ENCODE measurements at places on chromosomes 12 and 14.

DNA sequence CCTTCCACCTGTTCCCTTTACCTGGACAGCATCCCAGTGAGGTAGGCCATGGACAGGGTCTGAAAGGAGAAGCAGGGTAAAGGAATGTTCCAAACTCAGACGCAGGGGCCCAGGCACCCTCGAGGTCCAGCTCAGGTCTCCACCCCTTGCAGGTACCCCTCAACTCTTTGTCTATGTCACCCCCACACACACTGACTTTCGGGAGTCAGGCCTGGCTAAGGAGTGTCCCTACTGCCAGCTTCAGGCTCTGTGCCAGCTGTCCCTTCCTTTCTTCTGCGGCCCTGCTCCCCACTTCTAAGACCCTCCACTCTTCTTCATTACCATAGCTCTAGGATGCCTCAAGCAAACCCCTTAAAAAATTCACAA, 13.6 kb downstream of the FAIM2 start:
- DNase-seq = no peak

DNA sequence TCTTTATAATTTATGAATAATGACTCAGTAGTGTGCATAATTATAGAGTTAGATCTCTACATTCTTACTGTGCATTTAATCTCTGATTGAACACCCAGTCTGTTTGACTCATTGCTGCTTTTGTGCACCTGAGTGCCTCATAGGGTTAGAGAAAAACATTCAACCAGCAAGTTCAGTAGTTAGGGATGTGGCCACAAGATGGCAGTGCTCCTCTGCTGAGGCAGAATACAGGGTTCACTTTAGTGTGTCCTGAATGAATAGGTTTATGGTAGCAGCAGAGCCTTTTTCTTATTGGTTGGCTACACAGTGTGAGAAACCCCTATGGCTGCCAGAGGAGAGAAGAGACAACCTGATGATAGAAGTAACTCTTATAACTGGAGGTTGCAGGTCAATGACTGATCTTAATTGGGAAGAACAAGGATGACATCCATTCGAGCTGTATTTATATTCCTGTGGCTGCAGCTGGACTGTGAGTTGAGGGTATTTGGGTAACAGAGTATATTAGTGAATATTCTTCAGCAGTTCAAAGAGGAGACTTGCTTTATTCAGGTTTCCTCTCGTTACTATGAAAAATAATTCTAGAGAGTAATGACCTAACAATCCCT, 194.9 kb upstream of the OR4E1 start:
- DNase-seq = no peak

GRCh38 chr12:85747941-85748495, 88.2 kb downstream of the RASSF9 start:
- no peak for DNase-seq

- peak; percentile 69 for DNase-seq
These were observed 1765.0 kb upstream of the FLRT2 start for GRCh38 chr14:83764656-83765599.

DNA sequence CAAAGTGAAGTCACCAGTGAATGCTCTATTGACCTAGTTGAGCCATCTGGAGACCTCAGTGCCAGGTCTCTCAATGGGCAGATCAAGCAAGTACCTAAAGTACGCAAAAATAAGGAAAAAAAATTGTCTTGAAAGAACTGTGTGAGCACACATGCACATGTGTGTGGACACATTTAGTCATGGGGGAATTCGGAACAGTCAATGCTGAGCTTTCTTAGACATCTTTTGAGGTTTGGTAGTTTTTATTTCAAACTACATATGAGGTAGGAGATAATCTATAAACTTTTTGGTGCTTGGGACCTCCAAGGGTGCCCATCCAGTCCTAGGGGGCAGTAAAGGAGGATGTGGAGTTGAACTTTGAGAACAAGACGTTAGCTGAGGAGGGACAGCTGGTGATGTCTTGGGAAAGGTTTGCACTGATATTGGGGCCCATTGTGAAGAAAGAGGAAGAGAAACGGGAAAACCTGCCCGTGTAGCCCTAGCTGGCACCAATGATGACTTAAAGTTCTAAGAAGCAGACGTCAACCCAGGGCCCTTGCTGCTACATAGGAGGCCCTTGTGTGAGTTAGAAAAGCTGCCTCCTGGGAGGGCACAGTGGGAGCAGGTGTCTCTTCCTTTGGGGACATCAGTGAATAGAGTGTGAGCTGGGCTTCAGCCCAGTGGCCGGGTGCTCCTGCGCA, 124.4 kb downstream of the NT5DC3 start:
- DNase-seq = no peak

DNA sequence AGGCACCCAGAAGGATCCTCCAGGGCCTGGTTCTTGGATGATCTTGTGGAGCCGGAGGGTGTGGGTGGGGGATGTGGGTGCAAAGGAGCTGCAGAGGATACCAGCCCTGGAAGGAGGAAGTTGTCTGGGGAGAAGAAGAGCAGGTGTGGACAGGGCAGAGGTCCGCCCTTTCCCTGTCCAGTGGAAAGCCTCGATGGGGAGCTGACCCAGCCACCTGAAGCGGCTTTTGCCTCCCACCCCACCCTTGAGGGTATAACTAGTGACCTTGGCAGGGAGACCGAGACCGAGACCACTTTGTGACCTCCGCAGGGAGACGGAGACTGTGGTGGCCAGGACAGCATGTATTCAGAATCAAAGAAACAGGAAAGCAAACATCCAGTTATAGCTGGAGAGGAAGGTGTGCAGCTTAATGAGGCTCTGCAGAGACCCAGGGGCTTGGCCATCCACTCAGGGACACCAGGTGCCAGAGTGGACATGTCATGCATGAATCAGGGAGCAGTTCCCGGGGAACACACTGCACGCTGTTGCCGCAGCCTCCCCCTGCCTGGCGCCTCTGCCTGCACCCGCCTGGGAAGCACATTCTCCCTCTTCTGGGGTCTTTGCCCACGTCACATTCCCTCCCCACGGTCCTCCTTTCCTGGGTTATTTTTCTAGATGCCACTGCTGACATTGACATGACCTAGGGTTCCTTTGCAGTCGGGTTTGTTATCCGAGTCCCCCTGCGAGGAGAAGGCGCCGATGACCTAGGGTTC, 87.7 kb downstream of the ADGRD1 start:
- DNase-seq = no peak

DNA sequence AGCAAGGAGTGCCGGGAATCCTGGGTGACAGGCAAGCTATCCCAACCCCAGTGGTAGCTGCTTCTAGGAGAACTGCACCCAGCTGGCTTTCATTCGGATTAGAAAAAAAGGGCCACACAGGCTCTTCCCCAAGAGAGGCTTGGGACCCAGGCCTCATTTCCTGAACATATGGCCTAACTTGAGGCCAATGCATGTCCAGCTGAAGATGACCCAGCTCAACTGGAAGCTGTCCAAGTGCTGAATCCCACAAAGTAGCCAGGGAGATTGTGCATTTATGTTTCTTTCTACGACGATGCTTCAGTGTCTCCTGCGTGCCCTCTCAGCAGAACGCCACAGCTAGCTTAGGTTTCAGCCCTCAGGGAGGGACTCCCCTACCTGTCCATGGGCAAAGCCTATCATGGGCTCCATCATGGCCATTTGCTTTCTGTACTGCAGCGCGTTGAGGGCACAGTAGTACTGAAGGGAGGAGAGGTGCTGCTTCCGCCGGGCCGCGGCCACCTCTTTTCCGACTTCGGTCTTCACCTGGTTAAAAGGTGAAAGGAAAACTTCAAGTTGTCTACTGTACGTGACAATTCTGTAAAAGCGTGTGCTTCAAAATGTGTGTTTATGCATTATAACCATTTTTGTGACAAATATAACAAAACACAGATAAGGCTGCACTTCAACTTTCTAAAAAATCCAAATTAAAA, 29.1 kb downstream of the APPL2 start:
- DNase-seq = no peak

DNA sequence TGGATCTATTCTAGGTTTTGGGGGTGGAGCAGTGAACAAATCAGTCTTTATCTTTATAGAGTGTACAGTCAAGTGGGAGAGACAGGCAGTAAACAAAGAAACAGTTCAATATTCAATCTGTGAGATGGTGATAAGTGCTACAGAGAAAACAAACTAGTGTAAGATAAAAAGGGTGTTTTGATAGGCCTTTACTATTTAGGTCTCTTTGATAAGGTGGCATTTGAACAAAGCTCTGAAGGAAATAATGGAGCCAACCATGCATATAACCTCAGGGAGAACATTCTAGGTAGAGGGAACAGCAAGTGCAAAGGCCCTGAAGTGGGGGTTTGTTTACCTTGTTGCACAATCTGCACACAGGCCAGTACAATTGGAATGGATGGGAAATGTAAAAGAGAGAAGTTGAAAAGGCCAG, 47.3 kb downstream of the PTPN11 start:
- no peak for DNase-seq

- no peak for DNase-seq
These were observed 294.0 kb downstream of the PPFIA2 start for GRCh38 chr12:81465191-81465590.

- DNase-seq = no peak
These were observed 68.0 kb downstream of the WNK1 start for GRCh38 chr12:820336-820735.

DNA sequence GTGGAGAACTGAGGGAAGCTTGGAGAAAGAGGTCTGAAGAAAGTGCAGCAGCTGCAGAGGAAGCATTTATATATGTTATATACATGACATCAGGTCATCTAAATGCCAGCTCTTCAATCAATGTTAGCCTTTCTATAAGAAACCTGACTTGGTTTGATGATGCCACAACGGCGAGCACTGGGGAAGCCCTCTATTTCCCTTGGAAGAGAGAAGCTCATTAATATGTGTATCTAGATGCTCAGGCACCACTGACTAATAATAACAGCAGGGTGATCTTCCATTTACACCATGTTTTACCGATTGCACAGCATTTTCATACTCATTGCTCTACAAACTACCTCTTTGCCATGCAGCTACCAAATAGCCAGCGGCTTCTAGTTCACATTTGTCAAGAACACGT, 811 bp downstream of the ACYP1 start:
- DNase-seq = no peak

- no peak for DNase-seq
These were observed 35.4 kb downstream of the DMAC2L start for GRCh38 chr14:50347521-50347920.

GRCh38 chr14:62253911-62254310, 491.7 kb downstream of the SNAPC1 start:
- DNase-seq = no peak

- peak; percentile 61 for DNase-seq
These were observed 81.2 kb downstream of the COX16 start for GRCh38 chr14:70278281-70278680.

GRCh38 chr12:119207063-119207560, 28.4 kb downstream of the HSPB8 start:
- no peak for DNase-seq

DNA sequence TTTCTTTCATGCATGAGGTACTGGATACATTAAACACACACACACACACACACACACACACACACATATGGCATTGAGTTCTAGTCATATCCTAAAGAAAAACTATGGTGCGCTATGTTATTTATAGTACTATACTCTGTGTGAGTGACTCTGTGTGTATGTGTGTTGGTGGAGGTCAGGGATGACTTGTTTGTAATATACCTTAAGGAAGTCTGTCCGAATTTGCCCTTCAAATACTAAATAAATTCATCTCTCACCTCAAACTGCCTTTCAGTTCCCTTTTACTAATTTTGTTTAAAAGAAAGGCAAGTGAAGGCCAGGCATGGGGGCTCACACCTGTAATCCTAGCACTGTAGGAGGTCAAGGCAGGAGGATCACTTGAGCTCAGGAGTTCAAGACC, 2.1 kb upstream of the AKAP5 start:
- no peak for DNase-seq

GRCh38 chr14:64692986-64693809, 11.0 kb upstream of the PLEKHG3 start:
- DNase-seq = no peak

- no peak for DNase-seq
These were observed 1.4 kb upstream of the ANO4 start for GRCh38 chr12:100793182-100793581.

GRCh38 chr14:24613241-24613640, 3.8 kb upstream of the GZMH start:
- DNase-seq = no peak

GRCh38 chr14:38578278-38578681, 322.4 kb upstream of the CLEC14A start:
- DNase-seq = no peak

GRCh38 chr12:6532051-6532926, 2.0 kb upstream of the GAPDH start:
- DNase-seq = peak; percentile 98

GRCh38 chr12:6547566-6547965, 8.3 kb downstream of the IFFO1 start:
- DNase-seq = no peak

GRCh38 chr14:44449680-44450079, 57.4 kb downstream of the FSCB start:
- no peak for DNase-seq

GRCh38 chr12:6570264-6570887, 2.3 kb upstream of the NOP2 start:
- no peak for DNase-seq

DNA sequence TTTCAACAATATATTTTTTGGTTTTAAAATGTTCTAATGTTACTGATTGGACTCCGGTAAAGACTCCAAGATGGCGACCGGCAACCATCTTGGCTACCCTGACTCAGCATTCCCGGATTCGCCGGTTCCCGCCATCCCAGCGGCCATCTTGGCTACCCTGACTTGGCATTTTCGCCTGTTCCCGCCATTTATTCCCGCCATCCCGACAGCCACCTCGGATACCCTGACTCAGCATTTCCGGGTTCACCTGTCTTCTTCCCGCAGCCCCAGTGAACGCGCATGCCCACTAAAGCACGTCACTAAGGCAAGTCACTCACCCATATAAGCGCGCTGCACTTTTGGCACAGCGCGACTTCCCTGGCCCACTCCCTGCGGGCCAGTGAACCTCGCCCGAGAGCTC, 9.0 kb upstream of the LRFN5 start:
- DNase-seq = no peak

DNA sequence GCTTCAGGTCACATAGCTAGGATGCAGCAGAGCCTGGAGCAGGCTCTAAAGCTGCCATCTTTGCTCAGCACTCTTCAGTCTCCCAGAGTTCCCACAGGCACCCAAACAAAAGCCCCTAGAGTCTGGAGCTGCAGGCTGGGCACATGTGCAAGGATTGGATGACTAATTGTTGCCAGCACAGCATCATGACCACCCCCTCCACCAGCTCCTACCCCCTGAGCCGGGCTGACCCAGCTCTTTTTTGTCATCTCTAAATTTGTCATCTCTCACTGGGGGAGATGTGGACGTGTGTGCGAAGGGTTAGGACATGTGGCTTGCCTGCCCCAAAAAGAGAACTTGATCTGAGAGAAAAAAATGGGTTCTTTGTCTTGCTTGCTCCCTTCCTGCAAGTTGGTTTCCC, 4.3 kb upstream of the MMP19 start:
- no peak for DNase-seq

GRCh38 chr14:21382886-21383847, 652 bp downstream of the SUPT16H start:
- peak; percentile 5 for DNase-seq

GRCh38 chr14:103100281-103101121, 6.0 kb downstream of the EXOC3L4 start:
- no peak for DNase-seq

- no peak for DNase-seq
These were observed 2.7 kb downstream of the IRAK4 start for GRCh38 chr12:43761500-43761899.

- no peak for DNase-seq
These were observed 61.4 kb downstream of the WSCD2 start for GRCh38 chr12:108190529-108190928.

All from retinal pigment epithelial cell (primary cell).